ENCODE measurements at places on chromosomes 4 and X.

- peak; percentile 5 for DNase-seq
Observed at GRCh38 chr4:83961575-83961974, 425.7 kb downstream of the GPAT3 start.

- DNase-seq: no peak
Observed at GRCh38 chr4:51930557-51930956, 87.6 kb downstream of the DCUN1D4 start.

GRCh38 chrX:19852014-19853005 is 35.1 kb downstream of the SH3KBP1 start:
- DNase-seq: no peak

DNA sequence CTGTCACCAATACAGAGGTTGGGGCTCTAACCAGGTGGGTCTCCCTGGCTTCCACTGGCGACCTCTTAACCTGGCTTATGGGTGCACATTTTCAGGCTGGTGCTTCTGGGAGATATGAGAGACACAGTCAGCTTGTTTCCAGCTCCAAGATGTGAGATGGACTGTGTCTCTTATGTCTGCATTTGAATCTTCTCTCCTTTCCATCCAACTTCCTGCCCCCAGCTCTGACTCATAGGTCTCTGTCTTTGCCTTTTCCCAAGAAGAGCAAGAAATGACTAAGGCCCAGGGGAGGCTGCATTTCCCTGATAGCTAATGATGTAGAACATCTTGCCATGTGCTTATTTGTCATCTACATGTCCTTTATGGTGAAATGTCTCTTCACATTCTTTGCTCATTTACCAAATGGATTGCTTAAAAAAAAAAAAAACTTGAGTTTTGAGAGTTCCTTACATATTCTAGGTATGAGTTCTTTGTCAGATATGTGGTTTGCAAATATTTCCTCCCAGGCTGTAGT is 3.2 kb upstream of the UXT start:
- peak; percentile 14 for DNase-seq

DNA sequence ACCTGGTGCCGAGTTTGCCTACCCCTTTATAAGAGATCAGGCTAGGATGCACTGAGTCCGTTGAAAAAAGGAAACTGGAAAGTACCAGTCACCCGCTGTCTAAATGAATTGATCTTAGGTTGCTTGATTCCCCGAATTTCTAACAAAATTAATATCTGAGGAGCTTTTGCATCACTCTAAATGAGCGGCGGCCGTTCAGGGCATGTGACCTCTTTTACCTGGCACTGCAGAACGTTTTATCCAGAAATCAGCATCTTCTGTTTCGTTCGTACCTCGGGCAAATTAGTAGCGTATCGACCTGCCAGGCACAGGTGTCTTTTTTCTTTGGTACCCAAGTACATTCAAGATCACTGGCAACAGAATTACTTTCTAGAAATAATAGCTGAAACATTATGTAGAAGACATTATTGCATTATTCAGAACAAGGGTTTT is 876 bp downstream of the KLHL2 start:
- DNase-seq: no peak

DNA sequence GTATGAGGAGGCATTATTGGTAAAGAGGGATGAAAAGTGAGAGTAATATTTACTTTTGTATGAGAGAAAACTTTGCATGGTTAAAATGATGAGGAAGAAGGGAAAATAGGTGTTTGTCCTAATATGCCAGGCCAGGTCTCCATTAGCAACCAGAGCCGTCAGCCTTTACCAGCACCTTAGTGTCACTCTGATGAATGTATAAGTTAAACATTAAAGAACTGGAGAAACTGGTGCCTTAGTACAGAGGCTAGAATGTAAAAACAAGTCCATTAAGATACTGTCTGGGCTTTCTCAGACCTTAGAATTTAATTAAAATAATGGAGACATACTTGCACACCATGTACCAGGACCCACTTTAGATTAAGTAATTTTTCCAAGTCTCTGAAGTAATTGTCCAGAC is 222.3 kb downstream of the FAM47A start:
- DNase-seq: no peak

DNA sequence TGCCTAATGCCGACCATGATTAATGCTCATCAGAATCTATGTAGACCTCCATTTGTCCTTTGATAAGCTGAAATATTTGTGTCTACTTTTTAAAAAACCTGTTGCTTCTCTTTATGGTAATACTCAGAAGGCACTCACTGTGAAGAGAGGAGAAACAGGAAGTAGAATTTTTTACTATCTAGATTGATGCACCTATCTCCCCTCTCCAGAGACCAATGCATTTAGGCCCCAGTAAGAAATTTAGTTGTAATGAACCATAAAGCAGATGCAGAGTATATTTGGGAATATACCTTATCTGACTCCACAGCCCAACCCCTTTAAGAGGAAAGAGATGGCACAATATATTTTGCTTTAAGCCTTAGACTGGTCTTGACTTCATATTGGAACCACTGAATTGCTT is 11.1 kb downstream of the TBL1X start:
- no peak for DNase-seq

DNA sequence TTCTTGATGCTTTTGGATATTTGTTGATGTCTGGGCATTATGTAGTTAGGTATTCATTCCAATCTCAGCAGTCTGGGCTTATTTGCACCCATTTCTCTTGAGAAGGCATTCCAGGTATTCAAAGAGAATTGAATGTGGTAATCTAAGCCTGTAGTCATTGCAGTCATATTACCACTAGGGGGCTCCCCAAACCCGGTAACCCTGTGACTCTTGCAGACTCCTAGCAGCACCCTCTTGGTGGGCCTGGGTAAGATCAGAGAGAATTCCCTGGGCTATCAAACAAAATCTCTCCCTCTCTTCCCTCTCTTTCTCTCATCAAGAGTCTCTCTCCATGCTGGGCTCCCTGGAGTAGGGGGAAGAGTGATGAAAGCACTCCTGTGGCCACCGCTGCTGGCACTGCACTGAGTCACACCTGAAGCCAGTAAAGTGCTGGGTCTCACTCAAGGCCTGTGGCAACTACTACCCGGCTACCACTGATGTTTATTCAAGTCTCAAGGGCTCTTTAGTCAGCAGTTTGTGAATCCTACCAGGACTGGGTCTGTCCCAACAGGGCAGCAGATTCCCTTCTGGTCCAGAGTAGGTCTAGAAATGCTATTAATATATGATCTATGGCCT is 187.7 kb upstream of the NUDT10 start:
- DNase-seq: no peak

- DNase-seq: no peak
Observed at GRCh38 chrX:75997692-75998091, 175.2 kb upstream of the PBDC1 start.

DNA sequence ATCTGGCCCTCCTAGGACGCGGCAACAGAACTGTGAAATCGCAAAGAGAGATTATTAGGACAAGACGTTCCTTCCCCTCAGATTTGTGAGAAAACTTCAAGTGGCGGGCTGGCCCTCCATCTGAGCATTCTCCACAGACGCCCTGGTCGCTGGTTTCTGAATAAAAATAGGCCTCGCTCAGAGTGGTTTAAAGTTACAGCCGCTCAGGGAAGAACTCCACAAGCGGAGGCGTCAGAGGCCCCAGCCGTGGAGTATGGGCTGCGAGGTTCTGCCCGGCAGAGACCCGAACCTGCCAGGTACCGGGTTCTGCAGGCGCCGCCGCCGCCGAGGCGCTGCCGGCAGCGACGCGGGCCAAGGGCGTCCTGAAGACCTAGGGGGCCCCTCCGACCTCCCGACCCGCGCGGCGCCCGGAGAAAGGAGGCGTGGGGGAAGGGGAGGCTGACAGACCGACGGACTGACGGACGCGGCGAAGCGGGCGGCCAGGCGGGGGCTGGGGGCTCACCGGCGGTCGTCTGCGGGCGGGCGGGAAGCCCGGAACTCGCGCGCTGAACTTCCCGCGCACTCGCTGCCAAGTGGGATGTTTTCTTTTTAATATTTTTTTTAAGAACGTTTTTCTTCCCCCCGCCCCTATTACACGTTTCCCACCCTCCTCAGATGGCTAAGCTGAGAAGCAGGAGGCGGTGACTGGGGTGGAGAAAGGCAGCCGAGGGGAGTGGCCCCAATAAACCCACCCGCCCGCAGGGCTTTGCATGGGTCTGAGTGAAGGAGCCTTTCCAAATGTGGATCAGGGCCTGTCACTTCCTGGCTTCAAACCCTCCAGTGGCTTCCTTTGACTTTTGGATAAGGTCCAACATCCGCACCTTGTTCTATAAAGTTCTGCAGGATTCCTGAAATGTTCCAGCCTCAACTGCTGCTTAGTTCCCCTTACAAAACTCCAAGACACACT is at the start of gene PABPC4L:
Gene PABPC4L, minus strand, starts transcription at position 574 of the 946 bp plus-strand sequence. CDS start 770 bp downstream, outside the sequence.
- DNase-seq: peak; percentile 71

DNA sequence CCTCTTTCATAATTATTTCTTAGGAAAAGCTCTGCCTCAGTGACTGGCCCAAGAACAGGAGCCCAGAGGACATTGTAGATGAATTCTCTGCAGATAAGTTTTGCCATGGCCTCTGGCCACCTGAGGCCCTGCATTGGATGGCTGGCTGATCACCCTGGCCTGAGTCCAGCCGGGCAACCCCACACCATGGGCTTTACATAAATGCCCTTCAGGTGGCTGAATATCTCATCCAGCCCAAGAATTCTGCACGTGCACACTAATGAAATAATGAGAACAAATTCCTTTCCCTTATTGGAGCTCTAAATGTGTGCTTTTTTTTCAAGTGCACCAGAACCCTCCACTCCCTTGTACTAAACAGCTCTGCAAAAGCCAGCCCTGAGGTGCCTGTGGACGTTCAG is 65.7 kb downstream of the IRF2 start:
- DNase-seq: no peak

DNA sequence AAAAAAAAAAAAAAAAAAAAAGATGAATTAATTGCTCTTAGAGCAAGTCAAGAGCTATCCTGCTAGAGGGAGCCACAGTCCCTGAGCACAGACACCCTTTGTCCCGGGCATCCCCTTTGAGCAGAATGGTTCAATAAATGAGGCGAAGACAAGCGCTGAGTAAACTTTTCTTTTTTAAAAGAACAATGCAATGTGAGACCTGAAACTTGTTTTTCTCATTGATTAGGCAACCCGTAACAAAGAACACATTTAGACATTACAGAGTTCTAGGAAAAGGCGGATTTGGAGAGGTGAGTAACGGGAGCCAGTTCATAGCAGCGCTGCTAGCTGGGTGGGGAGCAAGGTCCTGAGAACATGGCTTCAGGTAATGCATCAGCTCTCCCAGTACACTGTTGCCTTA is 46.1 kb downstream of the GRK4 start:
- peak; percentile 22 for DNase-seq

- no peak for DNase-seq
Observed at GRCh38 chrX:38513112-38513742, 48.1 kb upstream of the TSPAN7 start.

DNA sequence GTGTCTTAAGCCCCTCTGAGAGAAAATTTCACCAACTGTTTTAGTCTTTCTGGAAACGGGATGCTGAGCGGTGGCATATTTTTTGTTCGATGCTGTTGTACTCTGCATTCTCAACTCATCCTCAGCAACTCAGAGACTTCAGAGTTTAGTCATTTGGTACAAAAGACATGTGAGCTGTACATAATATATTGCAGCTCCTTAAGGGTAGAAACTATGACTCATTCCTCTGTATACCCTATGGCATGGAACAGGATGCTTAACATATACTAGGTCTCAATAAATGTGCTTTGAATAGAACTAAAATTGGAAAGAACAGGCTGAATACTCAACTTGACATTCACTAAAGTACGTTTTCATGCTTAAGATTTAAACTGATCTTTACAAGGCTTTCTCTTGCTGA is 130.5 kb upstream of the SLITRK2 start:
- DNase-seq: no peak

GRCh38 chr4:183522821-183523220 is 18.0 kb downstream of the ING2 start:
- no peak for DNase-seq

DNA sequence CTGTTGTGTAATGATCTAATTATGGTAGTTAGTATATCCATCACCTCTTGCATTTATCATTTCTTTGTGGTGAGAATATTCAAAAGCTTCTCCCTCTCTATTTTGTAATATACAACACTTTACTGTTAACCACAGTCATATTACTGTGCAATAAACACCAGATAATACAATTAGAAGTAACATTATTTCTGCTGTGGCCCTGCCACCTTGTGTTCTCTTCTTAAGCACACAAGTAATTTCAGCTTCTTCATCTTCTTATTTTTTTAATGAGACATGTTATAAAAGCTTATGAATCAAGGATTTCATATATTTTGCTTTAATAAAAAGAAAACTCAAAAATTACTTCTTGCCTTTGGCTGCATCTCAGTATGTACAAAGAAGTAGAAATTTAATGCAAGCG is 675.2 kb upstream of the INTU start:
- no peak for DNase-seq

- DNase-seq: no peak
Observed at GRCh38 chr4:2497931-2498330, 29.0 kb downstream of the RNF4 start.

GRCh38 chrX:150365051-150365989 is 2.2 kb downstream of the MAMLD1 start:
- no peak for DNase-seq

- no peak for DNase-seq
Observed at GRCh38 chr4:106864231-106864630, 171.9 kb downstream of the DKK2 start.

DNA sequence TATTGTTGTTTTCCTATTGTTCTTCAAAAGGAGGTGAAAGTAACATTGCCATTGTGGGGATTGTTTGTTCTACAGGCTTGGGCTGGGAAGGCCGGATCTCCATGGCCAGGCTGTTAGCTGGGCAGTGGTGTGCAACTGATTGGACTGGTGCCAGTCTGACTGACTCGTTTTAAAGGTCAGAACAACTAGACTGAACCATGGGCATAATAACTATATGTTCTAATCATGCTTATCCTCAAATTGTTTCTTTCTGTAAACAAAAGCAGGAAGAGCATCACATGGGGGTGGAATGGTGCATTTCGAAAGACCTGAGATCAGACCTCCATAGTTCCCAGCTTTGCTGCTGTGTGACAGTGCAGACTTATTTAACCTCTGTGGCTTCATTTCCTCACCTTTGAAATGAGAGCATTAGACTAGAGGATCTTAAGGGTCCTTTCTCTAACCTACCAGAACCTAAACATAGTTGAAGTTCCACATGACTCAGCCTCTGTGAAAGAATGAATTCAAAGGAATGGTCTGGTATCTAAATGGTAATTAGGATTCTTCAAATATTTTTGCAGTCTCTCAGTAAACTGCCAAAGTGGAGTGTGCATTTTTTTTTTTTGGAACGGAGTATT is 66.7 kb upstream of the PGRMC2 start:
- DNase-seq: peak; percentile 75

DNA sequence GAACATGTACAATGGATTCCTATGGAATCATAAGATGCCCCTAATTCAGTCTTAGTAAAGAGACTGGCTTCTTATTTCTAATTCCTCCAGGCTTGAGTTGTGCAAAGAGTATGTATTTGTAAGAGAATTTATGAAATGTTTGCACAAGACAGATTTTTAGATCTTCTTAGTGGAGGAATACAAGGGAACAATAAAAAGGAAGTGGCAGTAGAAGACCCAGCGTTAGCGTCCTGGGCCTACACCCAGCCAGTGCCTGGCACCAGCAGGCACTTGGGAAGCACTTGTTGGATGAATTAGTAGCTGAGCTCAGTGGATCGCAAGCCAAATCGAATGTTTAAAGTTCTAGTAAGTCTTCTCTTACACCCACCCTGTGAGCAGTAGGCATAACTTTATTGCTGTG is 157.4 kb downstream of the PTTG2 start:
- no peak for DNase-seq

All from HTR-8/SVneo (cell line).